Activated T-cell treated with anti-CD3 and anti-CD28 coated beads for 48 hours (primary cell): ENCODE measurements at places on chromosomes 1 and 21.

GRCh38 chr1:209647156-209647555 lies 5.1 kb downstream of the LAMB3 start:
- no peak for DNase-seq

GRCh38 chr1:154104433-154105082 lies 50.3 kb downstream of the NUP210L start:
- DNase-seq, result no peak

DNA sequence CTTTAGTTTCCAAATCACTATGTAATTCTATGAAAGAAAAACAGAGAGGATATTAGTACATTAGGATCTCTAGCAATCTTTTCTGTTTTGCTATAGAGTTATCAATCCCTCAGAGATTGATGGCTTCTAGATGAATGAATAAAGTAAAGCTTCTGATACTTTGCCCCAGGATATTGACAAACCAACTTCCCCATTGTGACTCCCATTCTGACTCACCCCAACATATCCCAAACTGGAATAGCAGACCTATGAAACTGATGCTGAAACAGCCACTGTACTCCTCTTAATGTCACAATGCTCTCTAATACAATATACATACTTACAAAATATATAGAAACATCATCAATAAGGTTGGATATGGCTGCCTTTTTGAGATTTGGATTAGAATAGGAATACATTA lies 442.1 kb upstream of the NR5A2 start:
- DNase-seq, result no peak

- DNase-seq, result no peak
Measured at GRCh38 chr1:231233735-231234417, 7.1 kb upstream of the GNPAT start.

DNA sequence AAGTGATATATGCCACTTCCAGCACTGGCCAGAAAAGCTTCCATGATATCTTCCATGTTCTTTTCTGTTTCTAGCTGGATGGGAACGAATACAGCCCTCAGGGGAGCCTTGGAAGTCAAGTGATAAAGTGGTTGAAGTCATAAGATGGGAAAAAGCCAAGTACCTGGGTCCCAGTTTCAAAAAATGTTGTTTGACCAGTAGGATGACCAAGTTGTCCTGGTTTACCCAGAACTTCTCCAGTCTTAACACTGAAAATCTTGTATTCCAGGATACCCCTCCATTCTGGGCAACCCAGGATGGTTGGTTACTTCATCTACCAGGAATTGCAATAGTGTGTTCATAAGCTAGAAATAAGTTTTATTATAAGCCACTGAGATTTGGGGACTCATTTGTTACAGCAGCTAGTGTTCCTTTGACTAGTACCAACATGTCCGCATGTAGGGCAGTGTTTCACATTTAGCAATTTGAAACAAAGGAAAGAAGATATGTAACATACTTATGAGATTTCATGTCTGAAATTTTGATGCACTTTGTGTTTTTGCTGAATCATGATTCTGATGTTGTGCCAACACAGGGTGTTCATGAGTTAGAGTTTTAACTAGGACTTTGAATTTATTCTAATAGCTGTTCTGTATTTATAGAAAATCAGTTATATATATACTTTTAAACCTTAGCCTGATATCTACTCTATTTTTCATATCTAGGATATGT lies 139.9 kb downstream of the TPR start:
- no peak for DNase-seq

GRCh38 chr1:233333086-233333485 lies 5.6 kb downstream of the MAP3K21 start:
- no peak for DNase-seq

- no peak for DNase-seq
Measured at GRCh38 chr1:200184196-200184595, 156.7 kb downstream of the NR5A2 start.

GRCh38 chr1:94316836-94317789 lies 79.7 kb upstream of the ARHGAP29 start:
- DNase-seq, result no peak

DNA sequence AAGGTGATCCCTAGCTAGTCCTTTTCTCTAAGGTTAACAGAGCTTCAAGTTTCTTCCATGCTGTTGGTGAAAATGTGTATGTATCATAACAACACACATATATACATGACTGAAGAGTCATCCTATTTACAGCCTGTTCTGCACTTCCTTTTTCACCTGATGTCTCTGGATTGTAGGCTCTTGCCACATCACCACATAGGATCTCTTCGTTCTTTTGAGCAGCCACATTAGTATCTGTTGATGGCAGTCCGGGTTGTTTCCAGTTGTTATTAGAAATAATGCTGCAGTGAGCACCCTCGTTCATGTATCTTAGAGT lies 19.7 kb downstream of the MRPL37 start:
- no peak for DNase-seq

DNA sequence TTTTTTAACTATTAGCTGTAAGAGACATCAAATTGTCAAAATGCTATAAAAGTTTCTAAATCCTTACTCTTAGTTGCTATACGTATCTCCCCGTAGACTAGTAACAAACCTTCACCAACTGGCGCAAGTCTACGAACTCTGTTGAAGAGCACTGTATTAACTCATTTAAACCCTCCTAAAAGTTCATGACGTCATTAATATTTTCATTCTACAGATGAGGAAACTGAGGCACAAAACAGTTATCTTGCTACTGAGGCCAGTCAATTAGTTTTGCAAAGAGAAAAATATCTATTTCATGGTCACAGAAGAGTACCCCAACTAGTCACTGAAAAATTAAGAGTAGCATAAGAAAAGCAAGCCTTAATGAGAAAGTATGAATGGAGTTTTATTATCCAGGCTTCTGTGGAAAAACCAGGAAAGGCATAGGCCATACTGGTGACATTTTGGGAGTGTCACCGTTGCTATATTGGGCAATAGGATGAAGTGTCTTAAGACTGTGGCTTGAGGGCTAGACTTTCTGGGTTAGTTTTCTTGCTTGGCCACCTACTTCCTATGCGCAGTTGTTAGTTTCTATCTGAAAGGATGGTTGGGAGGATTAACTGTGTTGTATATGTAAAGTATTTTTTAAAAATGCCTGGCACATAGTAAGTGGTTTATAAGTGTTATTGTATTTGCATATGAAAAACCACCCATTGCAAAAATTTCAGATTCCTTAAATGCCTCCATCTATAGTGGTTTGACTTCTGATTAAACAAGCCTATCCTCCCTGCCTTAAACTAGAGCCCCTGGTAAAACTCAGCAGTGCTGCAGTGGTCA lies 52.4 kb upstream of the SYT14 start:
- DNase-seq, result no peak
